ENCODE measurements at places on chromosomes 5 and 9. TPM values are rescaled to one million over a fixed set of nuclear protein-coding genes. Genes with fewer than 3 reads are reported as not detected.

GRCh38 chr9:129880654-129881546, 45.6 kb downstream of the USP20 start:
- DNase-seq, result no peak
- H3K27ac ChIP-seq, result no peak overlapping the region
- H3K36me3 ChIP-seq, result peaks cover 5% of the 10 kb centered on the region
- peaks cover 36% of the 10 kb centered on the region for H3K4me1 ChIP-seq
- H3K27me3 ChIP-seq, result peaks cover 15% of the 10 kb centered on the region
- no peak overlapping the region for H3K4me3 ChIP-seq

ACOT12 gene
- polyA plus RNA-seq, result not detected

- no peak overlapping the region for H3K4me3 ChIP-seq
- peak overlapping the region; percentile 62 for H3K27ac ChIP-seq
- no peak for DNase-seq
- H3K36me3 ChIP-seq, result peaks cover 21% of the 10 kb centered on the region
- peaks cover 24% of the 10 kb centered on the region for H3K4me1 ChIP-seq
- no peaks in the 10 kb centered on the region for H3K27me3 ChIP-seq
Measured at GRCh38 chr9:98084396-98084795, 27.9 kb downstream of the NANS start.

ZFP2 gene
- polyA plus RNA-seq, result not detected

DNA sequence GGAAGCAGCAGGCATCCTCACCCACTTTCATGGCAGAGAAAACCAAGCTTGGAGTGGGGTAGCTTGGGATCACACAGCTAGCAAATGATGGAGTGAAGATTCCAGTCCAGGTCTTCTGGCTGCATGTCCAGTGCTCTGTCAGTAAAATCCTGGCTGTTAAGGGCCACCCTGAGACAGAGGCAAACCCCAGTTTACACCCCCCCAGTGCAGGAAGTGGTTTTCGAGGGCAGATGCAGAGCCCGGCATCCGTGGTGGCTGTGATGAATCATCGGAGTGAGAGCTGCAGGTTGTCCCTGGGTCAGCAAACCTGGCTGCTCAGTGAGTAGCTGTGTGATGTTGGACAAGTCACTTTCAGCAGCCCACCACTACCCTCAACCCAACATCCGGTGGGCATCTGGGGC, 115.4 kb downstream of the RGS3 start:
- peaks cover 8% of the 10 kb centered on the region for H3K27me3 ChIP-seq
- no peaks in the 10 kb centered on the region for H3K36me3 ChIP-seq
- H3K4me1 ChIP-seq, result peaks cover 97% of the 10 kb centered on the region
- peak overlapping the region; percentile 91 for H3K4me3 ChIP-seq

DNA sequence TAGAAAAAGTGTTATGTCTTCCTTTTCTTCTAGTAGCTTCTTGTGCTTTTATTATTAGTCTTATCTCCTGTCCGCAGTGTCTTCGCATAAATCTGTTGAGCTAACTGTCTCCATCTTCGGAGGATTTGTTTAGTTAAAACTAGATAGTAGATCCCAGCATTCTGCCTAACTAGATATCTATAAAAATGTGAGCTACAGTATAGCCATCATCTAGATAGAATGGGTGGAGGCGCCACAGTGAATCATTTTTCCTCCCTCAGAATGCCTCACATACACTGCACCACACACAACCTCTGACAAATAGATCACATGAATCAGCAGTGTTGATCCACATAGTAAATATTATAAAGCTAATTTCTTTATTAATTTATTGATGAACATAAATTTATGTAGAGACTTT, 220.3 kb upstream of the GAS1 start:
- no peaks in the 10 kb centered on the region for H3K36me3 ChIP-seq
- H3K27me3 ChIP-seq, result peaks cover 4% of the 10 kb centered on the region
- no peak overlapping the region for H3K27ac ChIP-seq
- no peak overlapping the region for H3K4me3 ChIP-seq
- no peaks in the 10 kb centered on the region for H3K4me1 ChIP-seq
- DNase-seq, result no peak
